NCI-H526 (cell line): ENCODE measurements at places on chromosomes 6 and 20.

DNA sequence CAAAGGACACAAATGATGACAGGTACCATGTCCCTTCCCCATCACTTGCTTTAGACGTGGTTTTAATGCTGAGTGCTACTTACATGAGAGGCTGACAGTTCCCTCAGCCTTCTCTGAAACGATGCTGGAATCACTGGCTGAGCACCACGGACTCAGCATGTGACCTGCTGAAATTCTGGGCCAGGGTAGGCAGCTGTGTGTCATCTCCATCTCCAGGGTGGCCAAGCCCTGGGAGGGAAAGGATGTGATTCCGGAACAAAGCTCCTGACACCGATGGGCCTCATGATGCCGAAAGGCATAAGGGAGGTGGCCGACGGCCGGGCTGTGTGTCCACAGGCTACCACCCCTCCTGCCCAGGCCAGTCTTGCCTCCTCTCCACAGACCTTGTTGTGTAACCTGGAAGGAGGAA, 184.3 kb upstream of the CST7 start:
- DNase-seq, result no peak

GRCh38 chr20:45842169-45842812, 8.7 kb downstream of the SNX21 start:
- DNase-seq, result no peak

GRCh38 chr6:2185466-2185865, 59.9 kb downstream of the GMDS start:
- no peak for DNase-seq

DNA sequence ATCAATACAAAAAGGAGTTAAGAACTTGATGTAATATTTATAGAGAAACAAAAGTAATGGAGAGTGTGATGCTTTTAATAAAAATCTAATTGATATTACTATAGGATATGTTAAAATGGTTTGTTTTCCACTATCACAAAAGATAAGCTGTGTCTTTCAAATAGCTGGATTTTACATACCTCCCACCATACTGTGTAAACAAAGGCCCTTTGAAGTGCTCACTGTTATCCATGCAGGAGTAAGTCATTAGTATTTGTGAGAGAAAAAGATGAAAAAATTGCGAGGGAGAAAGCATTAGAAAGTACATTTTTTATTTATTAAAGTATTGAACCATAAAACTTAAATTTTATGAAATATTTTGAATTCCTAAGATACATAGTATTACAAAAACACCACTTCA, 733.0 kb downstream of the GRIK2 start:
- DNase-seq, result no peak

DNA sequence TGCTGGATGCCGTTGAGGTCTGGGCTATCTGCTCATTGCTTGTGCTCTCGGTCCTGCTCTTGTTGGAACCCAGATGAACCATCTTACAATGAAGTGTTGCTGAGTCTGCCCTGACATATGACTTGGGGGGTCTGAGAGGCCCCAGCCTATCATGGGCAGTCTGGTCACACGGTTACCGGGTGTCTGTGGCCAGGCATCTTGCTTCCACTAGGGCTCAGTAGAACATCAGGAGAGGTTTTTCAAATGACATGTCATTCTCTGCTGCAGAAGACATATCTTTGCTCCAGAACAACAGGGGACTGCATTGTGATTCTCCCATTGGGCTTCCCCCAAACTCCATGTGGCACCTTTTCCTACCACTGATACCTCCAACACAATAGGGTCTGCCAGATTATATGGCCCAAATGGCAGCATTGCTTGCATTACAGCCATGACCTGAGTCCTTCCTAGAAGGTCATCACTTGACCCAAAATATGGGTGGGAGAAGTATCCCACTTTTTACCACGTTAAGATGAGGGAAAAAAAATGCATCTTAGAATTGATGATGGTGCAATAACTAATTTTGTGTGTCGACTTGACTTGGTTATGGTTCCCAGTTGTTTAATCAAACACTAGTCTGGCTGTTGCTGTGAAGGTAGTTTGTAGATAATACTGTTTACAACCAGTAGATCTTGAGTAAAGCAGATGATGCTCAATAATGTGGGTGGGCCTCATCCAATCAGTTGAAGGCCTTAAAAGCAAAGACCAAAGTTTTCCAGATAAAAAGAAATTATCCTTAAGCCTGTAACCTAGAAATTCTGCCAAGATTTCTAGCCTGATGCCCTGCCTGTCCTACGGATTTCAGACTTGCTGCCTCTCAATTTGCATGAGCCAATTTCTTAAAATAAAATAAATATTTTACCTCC, 241.0 kb downstream of the QKI start:
- DNase-seq, result no peak

GRCh38 chr20:23178806-23179205, 92.7 kb upstream of the CD93 start:
- no peak for DNase-seq

DNA sequence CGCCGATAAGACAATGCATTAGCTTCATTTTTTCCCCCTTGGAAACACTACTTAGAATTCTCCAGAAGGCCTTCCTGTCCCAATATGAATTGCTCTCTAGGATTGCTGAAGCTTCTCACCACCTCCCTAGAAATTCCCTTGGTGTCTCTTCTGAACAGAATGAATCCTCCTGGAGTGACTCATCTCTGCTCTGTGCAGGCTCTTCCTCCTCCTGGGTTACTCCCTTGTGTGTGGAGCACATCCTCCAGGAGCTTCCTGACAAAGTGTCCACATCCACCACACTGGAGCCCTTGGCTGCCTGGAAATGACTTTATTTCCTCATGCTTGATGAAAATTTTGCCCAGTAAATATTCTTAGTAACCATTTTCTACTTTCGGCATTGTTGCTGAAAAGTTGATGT, 54.4 kb downstream of the DTNBP1 start:
- DNase-seq, result no peak

- peak; percentile 32 for DNase-seq
These were observed at the start of gene SNX9 for GRCh38 chr6:157823001-157823527. SNX9 (plus strand) TSS chr6:157823246; CDS start chr6:157823435, 189 bp downstream.

DNA sequence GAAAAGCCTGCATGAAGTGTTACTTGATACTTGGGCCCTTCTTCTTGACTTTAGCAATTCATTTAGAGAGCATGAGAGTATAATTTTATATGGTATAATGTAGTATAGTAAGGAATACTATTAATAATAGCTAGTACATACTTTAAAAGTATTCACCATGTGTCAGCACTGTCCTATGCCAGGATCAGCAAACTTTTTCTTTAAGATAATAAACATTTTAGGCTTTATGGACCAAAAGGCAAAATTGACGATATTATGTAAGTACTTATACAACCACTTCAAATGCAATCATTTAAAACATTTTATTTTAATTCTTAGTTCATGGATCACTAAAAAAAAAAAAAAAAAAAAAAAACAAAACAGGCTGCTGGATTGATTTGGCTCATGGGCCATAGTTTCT, 163.9 kb downstream of the IBTK start:
- no peak for DNase-seq

DNA sequence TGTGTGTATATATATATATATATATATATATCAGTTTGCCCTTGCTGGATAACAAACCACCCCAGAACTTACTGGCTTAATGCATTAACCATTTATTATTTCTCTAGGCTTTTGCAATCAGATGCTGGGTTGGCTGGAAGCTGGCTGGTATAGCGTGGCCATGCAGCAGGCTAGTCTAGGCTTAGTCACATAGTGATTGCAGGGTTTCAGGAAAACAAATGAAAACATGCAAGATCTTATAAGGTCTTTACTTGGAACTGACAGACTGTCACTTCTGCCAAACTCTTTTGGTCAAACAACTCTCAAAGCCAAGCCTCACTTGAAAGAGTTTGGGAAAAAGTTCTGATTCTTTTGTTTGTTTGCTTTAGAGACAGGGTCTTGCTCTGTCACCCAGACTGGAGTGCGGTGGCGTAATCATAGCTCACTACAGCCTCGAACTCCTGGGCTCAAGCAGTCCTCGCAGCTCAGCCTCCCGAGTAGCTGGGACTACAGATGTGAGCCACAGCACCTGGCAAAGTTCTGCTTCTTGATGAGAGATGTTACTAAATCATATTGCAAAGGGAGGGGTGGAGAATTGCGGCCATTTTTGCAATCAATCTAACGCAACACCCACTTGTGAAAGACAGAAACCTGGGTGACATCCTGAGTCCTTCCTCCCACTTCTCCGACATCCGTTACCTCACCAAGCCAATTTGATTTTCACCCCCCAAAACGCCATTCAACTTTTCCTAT, 74.6 kb upstream of the RNF24 start:
- no peak for DNase-seq

- peak; percentile 47 for DNase-seq
These were observed 835.3 kb upstream of the EPHA7 start for GRCh38 chr6:94254689-94255088.

GRCh38 chr6:138618168-138618567, 118.9 kb upstream of the NHSL1 start:
- DNase-seq, result no peak

DNA sequence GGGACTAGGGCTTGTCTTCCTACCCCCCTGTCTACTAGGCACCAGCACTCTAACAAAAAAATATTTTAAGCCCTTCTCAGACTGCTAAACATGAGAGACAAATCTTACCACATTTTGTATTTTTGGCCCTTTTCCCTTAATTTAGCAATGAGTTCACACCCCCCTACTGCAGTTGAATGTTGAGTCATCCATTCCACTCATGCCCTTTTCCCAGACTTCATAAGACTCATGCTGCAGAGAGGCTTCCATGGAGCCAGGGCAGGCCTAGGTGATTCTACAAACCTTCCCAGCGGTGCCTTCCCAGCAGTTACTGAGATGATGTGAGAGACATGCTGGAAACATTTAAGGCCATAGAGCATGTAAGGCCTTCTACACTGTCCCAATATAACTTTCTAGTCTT, 53.9 kb downstream of the PXDC1 start:
- DNase-seq, result no peak

- no peak for DNase-seq
These were observed 982.2 kb upstream of the MAP3K7 start for GRCh38 chr6:91569071-91569470.

DNA sequence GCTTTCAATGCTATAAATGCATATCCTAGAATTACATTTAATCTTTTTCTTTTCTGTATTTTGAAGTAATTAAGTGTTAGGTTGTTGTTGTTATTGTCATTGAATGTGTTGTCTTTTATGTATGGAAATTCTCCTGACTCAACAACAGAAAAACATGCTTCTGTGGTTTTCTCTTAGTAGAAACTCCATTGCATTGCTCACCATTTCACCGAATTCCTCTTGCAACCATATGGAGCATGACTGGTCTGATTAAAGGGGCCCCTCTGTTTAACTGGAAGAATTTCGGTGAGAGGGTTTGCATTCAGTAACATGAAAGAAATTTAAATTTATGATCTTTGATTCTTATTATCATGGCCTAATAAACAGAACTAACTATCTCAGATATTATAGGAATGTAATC, 454.3 kb upstream of the JARID2 start:
- no peak for DNase-seq

GRCh38 chr6:34243901-34244884, 4.6 kb downstream of the SMIM29 start:
- no peak for DNase-seq

GRCh38 chr6:144162977-144163376, 12.7 kb downstream of the STX11 start:
- DNase-seq, result no peak

- no peak for DNase-seq
These were observed 16.0 kb downstream of the SLA2 start for GRCh38 chr20:36629719-36630681.

GRCh38 chr6:154705471-154706113, 27.6 kb upstream of the SCAF8 start:
- DNase-seq, result no peak

- no peak for DNase-seq
These were observed 47.5 kb upstream of the JAG1 start for GRCh38 chr20:10721137-10721896.

DNA sequence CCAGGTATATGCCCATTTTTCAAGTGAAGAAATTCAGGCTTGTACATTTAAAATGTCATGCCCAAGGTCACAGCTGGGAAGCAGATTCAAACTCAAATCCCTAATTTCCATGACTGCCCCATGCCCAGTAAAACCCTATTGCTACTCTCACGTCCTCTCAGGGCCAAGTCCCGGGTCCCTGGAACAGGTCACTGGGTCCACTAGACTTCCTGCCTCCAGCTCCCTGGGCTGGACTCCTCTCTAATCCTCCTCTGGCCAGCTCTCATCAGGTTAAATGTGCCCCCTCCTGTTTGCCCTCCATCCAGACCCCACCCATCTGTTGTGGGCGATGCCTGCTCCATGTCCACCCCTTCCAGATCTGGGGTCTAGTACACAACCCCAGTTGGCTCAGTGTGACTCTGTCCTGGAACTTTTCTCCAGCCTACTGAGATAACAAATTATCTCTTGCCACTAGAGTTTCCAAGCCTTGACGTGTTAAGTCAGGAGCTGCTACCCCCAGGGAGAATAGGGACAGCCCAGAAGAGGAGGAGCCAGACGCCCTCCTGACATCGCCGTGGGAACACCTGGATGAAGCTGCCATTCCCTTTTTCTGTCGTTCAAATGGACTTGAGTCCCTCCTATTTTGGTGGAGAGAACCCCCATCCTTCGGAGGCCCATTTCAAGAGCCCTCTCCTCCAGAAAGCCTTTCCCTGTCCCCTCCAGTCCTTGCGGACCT, 3.7 kb upstream of the SPDEF start:
- DNase-seq, result no peak

DNA sequence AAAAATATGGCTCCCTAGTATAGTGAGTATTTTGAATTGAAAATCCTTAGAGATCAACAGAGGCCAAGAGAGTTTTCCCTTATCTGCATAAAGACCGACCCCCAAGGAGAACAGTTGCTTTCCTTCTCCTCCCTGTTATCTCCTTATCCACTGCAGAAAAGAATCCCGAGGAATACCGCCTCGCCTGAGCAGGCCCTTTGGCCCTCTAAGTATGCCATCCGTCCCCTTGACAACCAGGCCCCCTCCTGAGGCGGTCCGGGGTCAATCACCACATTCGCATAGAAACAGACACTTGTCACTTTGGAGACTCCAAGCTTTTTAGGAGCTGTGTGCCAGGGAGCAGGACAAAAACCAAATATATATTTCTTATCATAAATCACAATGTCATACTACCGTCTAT, 15.9 kb upstream of the GGTLC1 start:
- DNase-seq, result no peak

DNA sequence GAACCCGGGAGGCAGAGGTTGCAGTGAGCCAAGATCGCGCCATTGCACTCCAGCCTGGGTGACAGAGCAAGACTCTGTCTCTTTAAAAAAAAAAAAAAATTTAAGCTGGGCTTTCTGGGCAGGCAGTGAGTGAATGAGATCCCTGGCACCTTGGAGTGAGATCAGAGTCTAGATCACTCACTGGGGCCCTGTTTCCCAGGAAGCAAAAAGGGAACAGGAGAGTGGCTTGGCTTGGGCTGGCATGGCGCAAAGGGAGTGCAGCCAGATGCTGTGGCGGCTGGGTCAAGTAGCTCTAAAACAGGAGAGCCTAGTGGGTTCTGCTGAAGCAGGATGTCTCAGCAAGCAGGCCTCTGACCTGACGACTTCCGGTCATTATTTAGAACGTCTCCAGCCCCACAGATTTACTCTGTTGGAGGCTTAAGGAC, 10.4 kb downstream of the PLCG1 start:
- DNase-seq, result no peak

GRCh38 chr6:79077715-79078074, 359 bp downstream of the PHIP start:
- peak; percentile 84 for DNase-seq

GRCh38 chr6:125717120-125717731, 32.2 kb upstream of the HEY2 start:
- DNase-seq, result no peak

GRCh38 chr6:79810185-79810705, 137.1 kb downstream of the ELOVL4 start:
- DNase-seq, result no peak
